Stimulated activated CD8-positive, alpha-beta memory T cell treated with anti-CD3 and anti-CD28 coated beads, Interleukin-7, amount 100 ng/mL, for 48 hours (primary cell): ENCODE measurements at places on chromosomes 12 and 14.
A peak's percentile ranks its signal among the peaks of the same experiment; 100 is the strongest.

DNA sequence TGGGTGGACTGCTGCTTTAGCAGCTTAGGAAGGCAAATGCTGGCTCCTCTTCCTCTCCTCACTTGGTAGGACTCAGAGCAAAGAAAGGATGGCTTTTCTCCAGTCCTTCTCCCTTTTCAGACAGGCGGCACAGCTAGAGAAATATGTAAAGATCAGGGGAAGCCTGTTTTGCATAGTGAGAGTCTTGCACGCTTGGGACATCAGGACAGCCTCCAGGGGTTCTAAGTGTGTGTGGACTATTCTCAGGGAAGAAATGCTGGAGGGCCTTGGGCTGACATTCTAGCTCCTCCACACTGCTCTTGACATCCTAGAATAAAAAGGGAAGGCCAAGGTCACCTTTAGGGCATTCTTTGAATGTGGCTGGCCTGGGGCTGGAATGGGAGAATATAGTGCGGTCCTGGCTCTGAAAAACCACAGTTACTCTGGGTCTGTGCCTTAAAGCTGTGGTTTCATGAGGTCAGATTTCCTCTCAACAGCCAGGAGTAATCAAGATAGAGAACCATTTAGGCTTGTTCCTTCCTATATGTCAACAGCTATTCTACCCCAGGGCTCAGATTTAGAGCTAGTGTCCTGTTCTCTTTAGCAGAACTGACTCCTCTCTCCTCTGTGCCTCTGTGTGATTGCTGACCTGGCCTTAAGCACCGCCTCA is 24.3 kb downstream of the CMA1 start:
- DNase-seq, result no peak

- no peak for DNase-seq
Observed at GRCh38 chr14:81415781-81416180, 15.7 kb upstream of the STON2 start.

DNA sequence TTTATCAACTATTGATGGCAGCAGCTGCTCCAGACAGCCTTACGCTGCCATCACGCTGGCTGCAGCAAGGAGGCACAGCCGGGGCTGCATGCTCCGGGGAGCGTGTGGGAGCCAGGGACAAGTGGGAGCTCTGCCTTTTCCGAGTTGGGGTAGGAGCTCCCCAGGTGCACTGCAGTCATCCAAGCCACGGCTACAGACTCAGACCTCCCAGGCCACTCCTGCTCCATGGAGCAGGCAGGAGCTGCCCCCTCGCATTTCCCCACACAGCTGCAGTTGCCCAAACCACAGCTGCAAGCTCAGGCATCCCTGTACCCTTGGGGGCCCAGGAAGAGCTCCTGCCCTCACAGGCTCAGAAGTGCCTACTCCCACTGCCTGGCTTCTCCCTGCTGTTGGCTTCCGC is 184.7 kb downstream of the CPNE8 start:
- no peak for DNase-seq

GRCh38 chr12:113260636-113261300 is 39.5 kb downstream of the TPCN1 start:
- no peak for DNase-seq

- no peak for DNase-seq
Observed at GRCh38 chr12:90404071-90404470, 550.9 kb downstream of the CCER1 start.

DNA sequence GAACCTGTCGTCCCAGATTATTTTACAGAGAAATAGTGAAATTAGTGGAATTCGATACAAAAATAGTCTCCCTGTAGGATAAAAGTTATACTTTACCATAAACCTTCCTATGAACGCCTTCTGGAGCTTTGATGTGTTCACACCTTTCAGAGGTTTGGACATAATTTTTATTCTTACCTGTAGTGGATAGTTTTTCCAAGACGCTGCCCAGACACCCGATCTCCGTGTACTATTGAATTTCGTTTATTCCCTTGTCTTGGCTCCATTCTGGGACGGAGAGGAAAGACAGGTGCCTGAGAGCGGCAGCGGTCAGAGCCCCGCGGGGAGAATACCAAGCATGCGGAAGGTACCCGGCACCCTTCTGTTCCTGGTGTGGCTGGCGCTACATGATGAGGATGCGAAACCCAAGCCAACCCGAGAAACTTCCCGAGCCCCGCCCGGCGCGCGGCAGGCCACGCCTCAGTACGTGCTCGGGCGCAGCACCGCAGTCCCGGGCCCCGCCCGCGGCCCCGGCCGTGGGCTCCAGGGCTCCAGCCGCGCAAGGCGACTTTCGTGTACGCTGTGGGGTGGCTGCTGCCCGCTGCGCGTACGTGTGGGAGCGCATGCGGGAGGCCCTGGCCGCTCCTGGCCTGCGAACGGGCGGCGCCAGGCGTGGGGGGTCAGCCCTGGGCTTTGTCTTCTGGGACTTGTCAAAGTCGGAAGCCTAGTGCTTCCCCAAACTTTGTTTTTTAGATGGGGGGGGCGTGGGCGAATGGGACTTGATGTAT is 11.3 kb upstream of the SNAPC1 start:
- DNase-seq, result peak; percentile 76

- DNase-seq, result no peak
Observed at GRCh38 chr12:94202245-94203180, 54.1 kb downstream of the PLXNC1 start.

DNA sequence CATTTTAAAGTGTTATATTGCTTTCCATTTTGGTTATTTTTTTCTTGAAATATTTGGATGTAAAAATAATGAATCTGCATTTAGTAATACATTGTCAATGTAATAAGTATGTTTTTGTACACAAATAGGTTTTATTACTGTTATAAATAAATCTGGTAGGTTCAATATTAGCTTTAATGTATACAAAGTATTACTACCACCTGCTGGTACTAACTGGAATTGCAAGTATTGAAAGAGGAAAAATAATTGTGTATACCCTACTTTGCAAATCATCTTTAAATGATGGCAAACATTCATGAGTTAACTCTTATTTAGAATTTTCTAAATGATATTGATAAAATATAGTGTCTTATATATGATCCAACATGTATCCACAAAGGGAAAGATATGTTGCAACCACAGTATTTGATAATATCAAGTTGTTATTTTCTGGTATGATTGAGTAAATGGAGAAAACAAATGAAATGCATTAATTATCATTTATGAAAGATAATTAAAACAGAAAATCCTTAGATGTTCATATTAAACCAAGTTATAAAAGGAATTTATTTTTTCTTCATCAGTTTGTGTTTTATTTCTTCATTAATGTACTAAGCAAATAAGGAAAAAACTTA is 3.2 kb downstream of the OR4K2 start:
- DNase-seq, result no peak

DNA sequence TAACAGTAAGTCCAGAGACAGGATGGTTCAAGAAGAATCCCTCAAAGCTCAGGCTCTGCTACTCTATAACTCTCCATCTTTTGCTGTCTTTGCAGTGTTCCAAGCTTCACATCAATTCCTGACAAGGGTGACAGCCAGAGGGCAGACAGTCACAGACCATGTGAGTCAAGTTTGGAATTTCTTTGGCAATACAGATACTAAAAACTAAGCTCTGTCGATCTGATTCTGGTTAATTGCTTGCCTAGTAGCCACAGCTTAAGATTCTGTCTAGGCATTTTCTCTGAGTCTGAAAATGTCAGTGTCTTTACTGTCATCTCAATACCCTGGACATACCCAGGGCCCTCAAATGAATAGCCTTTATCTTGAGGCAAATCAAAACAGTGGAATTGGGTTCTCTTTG is 153.7 kb downstream of the CEP128 start:
- no peak for DNase-seq

DNA sequence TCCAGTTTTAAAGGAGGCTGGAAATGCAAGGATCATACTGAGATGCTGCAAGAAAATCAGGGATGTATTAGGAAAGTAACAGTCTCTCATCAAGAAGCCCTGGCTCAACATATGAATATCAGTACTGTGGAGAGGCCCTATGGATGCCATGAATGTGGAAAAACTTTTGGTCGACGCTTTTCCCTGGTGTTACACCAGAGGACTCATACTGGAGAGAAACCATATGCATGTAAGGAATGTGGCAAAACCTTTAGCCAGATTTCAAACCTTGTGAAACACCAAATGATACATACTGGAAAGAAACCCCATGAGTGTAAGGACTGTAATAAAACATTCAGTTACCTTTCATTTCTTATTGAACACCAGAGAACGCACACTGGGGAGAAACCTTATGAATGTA is 24.5 kb downstream of the ZNF891 start:
- no peak for DNase-seq

- no peak for DNase-seq
Observed at GRCh38 chr12:68864604-68865003, 56.6 kb downstream of the MDM2 start.

DNA sequence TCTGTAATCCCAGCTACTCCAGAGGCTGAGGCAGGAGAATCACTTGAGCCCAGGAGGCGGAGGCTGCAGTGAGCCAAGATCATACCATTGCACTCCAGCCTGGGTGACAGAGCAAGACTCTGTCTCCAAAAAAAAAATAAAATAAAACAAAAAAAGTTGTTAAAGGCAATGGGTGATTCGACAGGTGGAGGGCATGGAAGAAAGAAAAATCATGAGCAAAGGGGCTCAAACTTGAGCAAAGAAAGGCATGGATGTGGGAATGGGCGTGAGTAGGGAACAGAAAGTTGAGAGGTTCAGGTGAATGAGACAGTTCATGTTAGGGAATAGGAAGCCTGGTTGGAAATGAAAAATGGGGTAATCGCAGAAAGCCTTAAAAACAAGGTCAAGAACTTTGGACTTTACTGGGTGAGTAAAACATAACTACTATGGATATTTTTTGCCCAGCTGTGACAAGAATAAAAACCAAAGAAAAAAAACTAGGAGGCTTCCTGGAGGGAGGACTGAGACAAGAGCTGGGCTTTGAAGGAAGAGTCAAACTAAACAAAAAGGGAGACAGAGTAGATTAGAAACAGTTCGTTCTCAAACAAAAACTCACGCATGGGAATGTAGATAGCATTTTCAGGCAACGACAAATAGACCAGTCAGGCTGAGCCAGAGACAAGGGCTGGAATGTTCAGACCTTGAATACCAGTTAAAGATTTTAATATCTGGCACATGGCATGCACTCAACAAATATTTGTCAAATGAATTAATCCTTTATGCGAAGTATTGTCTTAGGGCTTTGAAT is 18.8 kb downstream of the PYM1 start:
- DNase-seq, result no peak

- no peak for DNase-seq
Observed at GRCh38 chr14:20976291-20976690, 13.5 kb upstream of the METTL17 start.
